Colonic mucosa (tissue), 4 donors: ENCODE measurements at places on chromosomes 6 and 20. TPM values are rescaled to one million over a fixed set of nuclear protein-coding genes. Genes with fewer than 3 reads are reported as not detected.
A peak's percentile ranks its signal among the peaks of the same experiment; 100 is the strongest.

DNA sequence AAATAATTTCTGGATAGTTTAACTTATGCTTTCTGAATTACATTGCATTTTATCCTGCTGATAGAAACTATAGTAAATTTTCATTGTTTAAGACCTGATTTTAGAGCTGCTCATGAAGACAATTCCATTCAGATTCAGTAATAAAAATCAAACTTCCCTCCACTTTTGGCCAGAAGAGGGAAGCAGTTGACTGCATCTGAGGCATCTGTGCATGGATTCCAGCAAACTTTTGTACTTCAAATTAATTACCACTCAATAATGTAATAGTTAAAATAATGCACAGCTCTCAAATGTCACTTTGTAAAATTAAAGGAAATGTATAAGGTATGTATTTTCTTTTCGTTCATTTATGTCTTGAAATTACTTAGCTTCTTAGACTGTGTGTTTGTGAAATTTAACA lies 64.2 kb upstream of the SLC35B3 start:
- H3K4me3 ChIP-seq: no peak overlapping the region
- no peaks in the 10 kb centered on the region for H3K4me1 ChIP-seq
- H3K27me3 ChIP-seq: no peaks in the 10 kb centered on the region

- no peaks in the 10 kb centered on the region for H3K36me3 ChIP-seq
- H3K27ac ChIP-seq: no peak overlapping the region
- DNase-seq: no peak
- peak overlapping the region; percentile 14 for H3K4me3 ChIP-seq
- peaks cover 4% of the 10 kb centered on the region for H3K4me1 ChIP-seq
- H3K27me3 ChIP-seq: peaks cover 78% of the 10 kb centered on the region
Observed at GRCh38 chr20:21396599-21397340, 556 bp downstream of the NKX2-4 start.

DNA sequence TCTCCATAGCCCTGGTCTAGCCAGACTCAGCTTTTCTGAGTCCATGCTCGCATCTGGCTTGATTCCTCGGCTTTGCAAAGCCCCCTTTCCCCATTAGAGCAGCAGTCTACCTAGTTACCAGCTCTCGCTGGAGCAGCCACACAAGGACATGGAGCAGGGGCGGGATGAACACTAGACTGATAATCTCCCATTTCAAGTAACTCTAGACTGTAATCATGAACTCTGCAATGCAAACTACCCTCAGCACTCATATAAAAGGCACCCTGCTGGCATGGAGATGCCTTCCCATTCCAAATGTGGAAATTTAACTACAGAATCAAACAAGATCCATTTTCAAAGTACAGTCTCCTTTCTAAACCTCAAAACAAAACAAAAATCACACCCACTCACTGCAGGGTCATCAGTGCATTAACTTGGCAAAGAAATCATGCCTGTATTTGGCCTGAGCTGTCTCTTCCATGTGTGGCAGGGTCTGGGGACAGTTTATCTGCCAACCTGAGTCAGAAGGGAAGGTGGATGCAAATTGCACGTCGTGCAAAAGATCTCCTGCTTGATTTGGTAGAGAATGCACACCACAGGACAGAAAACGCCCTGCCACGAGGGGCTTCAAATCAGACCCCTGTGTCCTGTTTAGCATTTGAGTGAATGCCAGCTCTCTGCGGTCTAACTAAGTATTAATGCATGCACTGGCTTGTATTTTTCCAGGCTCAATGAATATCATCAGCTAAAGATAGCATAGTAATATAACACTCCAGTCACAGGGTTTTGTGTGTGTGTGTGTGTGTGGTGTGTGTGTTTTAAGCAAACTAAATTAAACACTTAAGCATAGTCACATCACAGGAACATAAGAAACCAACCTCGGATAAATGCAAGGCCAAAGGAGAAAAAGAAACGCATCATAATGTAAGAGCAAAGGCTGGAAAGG lies 85.3 kb downstream of the MYLK4 start:
- H3K36me3 ChIP-seq: no peaks in the 10 kb centered on the region
- no peak overlapping the region for H3K27ac ChIP-seq
- no peaks in the 10 kb centered on the region for H3K4me1 ChIP-seq
- no peak for DNase-seq
- H3K27me3 ChIP-seq: no peaks in the 10 kb centered on the region

OXT gene
- not detected for total RNA-seq

DNA sequence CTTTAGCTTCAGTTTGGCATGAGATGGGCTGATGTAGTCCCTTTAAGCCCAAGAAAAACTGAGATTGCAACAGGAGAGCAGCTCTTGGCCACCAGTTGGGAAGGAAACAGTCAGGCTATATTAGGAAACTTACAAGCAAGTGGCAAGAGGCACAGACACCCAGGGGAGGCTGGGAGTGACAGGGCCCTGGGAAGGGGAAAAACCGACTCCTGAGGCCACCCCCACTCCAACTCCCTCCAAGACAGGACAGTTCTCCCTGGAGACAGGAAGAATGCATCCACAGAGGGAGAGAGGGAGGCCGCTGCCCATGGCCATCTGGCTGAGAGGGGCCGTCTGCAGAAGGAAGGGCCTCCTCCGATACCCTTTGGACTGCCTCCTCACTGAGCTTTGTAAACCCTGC lies 20.5 kb downstream of the JPH2 start:
- H3K36me3 ChIP-seq: no peaks in the 10 kb centered on the region
- no peaks in the 10 kb centered on the region for H3K27me3 ChIP-seq
- no peak overlapping the region for H3K27ac ChIP-seq
- no peak for DNase-seq

DNA sequence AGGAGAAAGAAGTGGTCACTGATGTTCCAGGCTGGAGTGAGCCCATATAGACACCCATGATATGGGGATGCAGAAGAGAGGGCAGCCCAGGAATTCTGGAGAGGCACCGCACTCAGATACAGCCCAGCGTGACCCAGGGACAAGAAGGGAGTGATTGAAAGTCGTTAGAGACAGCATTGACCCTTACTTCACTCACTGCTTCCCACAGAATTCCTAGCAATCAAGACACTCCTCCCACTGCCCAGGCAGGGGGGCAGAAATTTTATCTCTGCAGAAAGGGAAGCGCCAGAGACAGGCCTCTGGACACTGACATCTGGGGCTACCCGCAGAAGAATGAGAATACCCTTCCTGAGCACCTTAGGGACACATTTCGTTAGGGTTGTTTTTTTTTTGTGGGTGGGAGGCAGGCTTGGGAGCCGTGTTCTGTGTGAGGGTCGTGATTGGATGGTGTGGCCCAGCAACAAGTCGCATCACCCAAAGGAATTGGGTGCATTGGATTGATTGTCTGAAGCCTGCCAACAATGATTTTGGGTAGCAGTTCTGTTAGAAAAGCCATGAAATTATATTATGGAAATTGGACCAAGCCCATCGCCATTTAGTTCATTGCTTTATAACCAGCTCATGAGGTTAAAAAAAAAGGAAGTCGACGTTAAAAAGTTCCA lies 45.9 kb upstream of the MAP3K4 start:
- H3K27ac ChIP-seq: no peak overlapping the region
- H3K36me3 ChIP-seq: no peaks in the 10 kb centered on the region
- no peak overlapping the region for H3K4me3 ChIP-seq
- no peaks in the 10 kb centered on the region for H3K27me3 ChIP-seq

- no peak overlapping the region for H3K4me3 ChIP-seq
- DNase-seq: no peak
- H3K36me3 ChIP-seq: peaks cover 4% of the 10 kb centered on the region
Observed at GRCh38 chr6:31357886-31358285, 907 bp upstream of the HLA-B start.

- DNase-seq: no peak
- no peak overlapping the region for H3K4me3 ChIP-seq
- H3K4me1 ChIP-seq: no peaks in the 10 kb centered on the region
- H3K27me3 ChIP-seq: no peaks in the 10 kb centered on the region
- no peaks in the 10 kb centered on the region for H3K36me3 ChIP-seq
Observed at GRCh38 chr20:36421641-36422040, 115.5 kb downstream of the DLGAP4 start.
